ENCODE measurements at places on chromosomes 12 and 14. TPM values are rescaled to one million over a fixed set of nuclear protein-coding genes. Genes with fewer than 3 reads are reported as not detected.

DNA sequence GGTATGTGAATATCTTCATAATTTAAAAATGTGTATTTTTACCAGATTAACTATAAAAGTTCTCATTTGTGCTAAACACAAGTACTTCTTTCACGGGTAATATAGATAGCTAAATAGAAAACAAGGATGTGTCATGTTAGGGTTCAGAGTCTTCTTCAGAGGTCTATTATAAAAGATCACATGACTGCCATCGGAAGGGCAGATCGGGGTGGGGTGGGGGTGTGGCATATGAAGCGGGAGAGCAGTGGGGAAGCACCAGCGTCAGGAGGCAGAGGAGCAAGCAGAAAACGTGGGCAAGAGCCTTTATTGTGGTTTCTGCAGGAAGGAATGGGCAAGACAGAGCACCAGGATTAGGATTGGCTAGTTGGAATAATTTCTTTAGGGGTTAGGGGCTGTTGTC lies 63.7 kb upstream of the DNM1L start:
- no peak for DNase-seq

DNA sequence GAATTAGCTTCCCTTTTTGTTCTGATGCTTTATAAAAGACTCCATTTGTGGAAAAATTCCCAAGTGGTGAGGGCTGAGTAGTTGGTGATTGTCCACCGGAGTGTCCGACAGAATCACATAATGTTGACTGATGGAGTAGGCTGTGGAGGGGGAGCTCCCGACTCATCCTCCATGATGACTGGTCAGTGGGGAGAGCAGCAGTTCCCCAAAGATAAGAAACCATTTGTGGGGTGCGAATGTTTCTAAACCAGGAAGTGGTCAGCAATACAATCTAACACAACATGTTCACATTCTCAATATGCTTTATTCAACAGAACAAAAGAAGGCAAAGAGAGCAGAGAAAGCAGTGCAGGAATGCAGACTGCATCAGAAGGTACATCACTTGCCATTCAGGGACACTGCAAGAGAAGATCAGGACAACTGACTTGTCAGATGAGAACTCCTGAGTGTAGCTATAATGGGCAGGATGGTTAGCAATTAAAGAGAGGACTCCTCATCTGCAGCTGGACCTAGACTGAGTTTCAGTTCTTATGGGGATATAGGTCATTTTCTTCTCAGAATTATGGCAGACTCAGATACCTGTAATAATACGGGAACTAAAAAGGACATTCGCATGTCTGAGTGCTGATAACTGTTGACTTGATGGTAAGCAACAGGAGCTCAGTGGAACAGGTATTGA lies 5.4 kb downstream of the KRT6B start:
- no peak for DNase-seq

DNA sequence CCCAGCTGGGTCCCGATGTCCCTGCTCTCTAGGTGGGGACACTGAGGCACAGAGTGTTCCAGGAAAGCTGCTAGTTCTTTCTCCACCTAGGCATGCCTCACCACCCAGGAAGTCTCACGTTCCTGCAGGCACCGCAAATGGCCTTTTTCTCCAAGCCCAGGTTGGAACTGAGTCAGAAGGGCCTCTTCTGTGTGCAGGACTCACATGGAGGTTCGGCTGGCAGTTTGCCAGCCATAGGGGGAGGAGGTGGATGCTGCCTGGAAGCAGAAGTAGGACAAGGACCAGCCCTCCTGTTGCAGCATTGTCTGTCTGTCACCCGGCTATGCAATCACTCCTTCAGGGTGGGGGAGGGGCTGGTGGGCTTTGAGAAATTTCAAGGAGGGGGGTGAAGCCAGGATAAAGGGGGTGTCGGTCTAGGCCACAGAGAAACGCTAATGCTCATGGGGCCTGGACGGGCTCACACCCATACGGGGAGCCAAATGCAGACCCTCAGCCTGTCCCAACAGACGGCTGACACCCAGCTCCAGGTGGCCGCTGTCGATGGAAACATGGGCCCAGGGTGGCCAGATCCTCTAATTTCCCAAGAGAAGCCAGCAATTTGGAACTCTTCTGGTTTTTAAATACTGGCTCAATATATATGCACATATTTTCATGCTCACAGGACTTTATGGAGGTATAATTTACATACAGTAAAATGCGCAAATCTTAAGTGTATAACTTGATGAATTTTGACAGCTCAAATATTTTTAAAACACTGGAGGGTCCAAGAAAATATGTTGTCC lies 120.5 kb downstream of the PHETA1 start:
- no peak for DNase-seq

DNA sequence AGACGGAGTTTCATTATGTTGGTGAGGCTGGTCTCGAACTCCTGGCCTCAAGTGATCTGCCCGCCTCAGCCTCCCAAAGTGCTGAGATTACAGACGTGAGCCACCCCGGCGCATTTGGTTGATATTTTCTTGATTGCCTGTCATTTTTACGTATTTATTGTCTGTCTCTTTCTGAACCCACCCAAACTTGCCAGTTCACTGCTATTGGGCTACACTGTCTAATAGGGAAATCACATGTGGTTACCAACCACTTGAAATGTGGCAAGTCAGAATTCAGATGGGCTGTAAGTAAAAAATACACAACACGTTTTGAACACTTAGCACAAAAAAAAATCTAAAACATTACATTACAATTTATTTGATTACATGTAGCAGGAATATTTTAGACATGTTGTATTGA lies 2.1 kb downstream of the WSB2 start:
- no peak for DNase-seq

- DNase-seq, result peak; percentile 99
These were observed 20.5 kb downstream of the CBX5 start for GRCh38 chr12:54259194-54260011.

- no peak for DNase-seq
These were observed 71.7 kb downstream of the FAR2 start for GRCh38 chr12:29220632-29221336.

GRCh38 chr12:55670276-55670675 lies 33.6 kb downstream of the OR10P1 start:
- DNase-seq, result no peak

DNA sequence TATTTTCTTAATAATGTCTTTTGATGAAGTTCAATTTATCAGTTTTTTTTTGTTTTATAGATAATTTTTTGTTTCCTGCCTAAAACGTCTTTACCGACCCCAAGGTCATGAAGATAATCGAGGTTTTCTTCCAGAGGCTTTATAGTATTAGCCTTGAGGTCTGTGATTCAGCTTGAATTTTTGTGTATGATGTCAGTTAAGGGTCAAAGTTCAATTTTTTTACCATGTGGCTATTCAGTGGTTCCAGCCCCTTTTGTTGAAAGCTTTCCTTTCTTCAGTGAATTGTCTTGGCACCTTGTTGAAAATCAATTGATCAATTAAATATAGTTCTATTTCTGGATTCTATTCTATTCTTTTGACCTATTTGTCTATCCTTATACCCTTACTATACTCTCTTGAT lies 3.2 kb upstream of the MGST1 start:
- DNase-seq, result no peak

- DNase-seq, result no peak
These were observed 1.7 kb downstream of the LMBR1L start for GRCh38 chr12:49108958-49109404.

B4GALNT3 gene
- total RNA-seq, result 30.8 TPM

BCL11B gene
- total RNA-seq, result 1.3 TPM

MYF6 gene
- 0.43 TPM for total RNA-seq

ARG2 gene
- 92.4 TPM for total RNA-seq

Data from neural progenitor cell (in vitro differentiated cells).